Effector memory CD8-positive, alpha-beta T cell (primary cell): ENCODE measurements at places on chromosomes 16 and 17.

- DNase-seq: no peak
Measured at GRCh38 chr17:29062215-29062614, 19.3 kb downstream of the PIPOX start.

- DNase-seq: no peak
Measured at GRCh38 chr16:50153596-50154419, 702 bp downstream of the TENT4B start.

DNA sequence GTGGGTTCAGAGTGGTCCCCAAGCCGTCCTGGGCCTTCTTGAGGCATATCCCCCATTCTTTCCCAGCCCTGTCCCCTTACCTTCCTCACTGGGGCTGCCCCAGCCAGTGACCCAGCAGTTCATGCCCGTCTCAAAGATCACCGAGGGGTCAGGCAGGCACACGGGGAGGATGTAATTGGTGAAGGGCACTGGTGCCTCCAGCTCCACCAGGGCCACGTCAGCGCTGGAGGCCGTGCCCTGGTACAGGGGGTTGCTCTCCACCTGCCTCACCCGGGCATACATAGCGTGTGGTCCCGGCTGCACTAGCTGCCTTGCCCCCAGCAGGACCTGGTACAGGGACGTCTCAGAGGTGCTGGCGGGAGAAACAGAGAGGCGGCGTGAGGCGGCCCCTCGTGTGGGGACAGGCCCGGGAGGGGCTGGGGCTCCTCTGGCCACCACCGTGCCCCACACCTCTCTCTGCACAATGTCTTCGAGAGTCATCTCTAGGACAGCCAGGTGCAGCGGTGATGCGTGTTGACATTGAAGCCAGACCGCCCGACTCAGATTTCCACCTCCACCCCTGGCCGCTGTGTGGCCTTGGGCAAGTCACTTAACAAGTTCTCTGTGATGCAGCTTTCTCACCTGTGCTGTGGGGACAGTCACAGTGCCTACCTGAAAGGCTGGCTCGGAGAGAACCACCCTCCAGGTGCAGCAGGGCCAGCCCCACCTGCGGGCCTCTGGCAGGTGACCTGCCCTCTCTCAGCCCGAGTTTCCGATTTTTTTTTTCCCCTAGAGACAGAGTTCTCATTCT, 5.8 kb downstream of the PRSS27 start:
- no peak for DNase-seq

DNA sequence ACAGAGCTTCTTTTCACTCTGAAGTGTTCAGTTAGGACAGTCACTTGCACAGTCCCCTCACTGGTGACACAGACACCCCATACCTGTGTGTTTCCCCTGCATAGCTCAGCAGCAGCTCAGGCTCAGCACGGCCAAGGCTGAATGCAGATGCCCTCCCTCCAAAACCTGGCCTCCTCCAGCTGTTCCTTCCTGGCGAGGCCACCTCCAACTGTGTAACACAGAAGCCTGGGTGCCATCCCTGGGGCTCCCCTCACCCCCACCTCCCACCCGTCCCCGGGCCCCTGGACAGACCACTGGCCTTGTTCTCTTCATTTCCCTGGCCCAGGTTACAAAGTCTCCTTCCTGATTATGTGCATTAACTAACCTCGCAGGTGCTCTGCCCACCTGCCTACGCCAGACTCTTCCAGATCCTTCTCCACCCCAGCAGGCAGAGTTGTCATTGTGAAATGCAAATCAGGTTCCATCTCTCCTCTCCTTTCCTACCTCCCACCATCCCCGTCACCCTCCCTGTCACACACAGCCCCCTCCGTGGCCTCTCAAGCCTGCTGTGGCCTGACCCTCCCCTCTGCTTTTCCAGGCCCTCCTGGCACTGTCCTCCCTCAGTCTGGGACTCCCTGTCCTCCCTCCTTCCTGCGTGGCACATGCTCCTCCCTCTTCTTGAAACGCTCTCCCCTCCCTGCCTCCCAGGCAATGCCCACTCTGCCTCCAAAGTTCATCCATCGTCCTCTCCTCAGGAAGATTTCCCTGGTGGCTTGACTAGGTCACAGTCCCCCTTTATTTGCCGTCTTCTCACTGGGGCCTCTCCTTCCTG, 26.4 kb downstream of the MLYCD start:
- no peak for DNase-seq

DNA sequence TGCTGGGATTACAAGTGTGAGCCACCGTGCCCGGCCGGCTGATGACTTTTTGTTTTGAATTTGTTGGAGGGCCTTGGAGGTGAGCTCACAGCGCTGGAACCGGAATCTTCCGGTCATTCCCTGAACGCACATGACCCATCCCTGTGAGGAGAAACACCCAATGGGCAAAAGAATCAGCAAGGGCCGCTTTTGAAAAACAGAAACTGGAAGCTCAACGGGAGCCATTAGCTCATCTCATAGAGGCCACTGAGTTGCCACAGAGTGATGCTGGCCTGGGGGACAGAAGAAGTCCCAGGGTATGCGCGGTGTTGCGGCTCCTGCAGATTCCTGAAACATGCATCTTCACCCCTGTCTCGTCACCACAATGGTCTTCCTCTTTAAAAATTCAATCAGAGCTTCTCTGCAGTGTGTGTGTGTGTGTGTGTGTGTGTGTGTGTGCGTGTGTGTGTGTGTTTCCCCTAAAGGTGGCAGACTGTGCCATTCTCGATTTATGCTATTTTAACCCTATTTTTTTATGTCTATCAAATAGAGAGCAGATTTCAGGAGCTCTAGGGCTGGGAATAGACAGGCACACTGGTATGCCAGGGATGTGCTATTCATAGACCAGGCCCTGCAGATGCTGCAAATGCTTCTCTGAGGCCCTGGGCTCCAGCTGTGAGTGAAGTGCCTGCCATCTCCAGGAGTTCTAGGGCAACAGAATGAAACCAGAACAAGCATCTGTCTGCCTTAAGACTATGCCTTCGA, 68.3 kb downstream of the MARCHF10 start:
- no peak for DNase-seq

DNA sequence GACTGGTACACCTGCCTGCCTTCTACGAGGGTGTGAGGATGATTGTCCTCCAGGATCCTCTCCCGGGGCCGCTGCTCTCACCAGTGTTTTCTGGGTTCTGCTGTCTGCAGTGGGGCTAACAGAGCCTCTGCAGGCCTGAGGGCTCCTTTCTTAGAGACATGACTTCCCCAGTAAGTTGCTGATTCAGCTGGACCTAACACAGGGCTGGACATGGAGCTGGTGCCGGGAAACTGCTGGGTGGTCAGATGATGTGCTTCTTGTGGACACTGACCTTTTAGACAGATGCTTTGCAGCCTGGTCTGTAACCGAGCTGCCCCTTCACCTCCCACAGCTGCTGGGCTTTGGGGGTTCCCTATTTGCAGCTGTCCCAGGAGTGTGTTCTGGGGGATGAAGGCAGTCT, 71.5 kb downstream of the FOXL1 start:
- DNase-seq: no peak

DNA sequence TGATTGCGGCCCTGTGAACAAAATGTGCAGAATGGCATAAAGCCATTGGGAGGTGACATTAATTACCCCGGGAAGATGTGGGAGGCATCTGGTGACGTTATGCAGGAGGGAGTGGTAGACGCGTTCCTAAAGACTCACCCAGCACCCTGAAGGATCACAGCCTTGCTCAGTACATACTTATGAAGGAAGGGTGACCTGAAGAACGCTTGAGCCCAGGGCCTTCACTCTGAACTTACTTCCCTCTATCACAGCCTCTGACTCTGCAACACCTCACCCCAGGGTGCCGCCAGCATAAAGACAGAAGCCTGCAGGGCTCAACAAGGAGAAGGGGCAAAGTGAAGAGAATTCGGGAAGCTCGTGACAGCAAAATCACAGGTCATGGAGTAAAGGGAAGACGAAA, 9.4 kb downstream of the MFSD6L start:
- no peak for DNase-seq

DNA sequence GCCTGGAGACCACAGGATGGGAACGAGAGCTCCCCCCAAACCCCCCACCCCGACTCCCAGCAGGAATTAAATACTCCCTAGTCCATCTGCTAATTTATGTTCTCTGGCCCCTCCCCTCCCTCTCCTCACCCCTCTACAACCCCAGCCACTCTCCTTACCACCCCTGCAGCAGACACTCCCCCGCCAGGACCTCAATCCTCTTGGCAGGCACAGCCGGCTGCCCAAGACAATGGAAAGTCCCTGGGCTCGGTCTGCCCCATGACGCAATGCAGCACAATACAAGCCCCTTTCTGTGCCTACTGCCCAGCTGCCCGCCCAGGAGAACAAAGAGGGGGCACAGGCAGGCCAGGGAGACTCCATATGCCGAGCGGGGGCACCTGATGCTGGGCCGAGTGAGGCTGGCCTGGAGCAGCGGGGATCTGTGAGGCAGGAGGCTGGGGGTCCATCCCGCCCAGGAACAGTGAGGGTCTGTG, 30.3 kb upstream of the CDC42EP4 start:
- DNase-seq: no peak

DNA sequence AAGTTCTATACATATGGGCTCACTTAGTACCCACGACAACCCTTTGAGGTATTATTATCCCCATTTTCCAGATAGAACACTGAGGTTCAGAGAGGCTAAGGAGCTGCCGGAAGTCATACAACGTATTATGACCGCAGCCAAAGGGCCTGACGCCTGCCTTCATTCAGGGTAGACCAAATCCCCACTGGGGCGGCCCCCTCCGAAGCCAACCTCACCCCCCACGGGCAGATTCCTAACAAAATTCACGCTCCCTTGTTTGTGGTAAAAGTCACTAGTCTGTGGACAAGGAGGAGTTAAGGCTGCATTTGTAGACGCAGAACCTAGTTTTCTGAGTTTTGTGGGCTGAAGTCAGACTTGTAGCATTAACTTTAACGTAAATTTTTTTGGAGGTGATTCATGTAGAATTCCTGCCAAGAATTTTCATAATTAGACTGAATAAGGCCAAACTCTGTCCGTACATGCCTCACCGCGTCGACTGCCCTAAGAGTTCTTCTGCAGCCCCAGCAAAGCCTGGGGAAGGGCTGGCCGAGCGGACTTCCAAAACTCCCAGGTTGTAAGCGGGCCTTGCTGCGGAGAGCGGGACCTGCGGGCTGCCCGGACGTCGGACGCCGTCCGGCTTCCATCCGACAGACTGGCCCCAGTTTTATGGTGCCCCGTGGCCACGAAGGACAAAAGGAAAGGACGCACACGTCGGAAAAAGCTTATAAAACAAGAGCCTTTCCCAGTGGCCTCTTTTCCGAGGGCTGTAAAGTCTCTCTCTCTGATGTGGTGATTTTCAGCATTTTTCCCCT, 75.7 kb downstream of the NXN start:
- DNase-seq: no peak

- DNase-seq: no peak
Measured at GRCh38 chr17:2304931-2305330, 1.2 kb downstream of the SRR start.

GRCh38 chr16:72975809-72976437, 72.0 kb downstream of the ZFHX3 start:
- no peak for DNase-seq

DNA sequence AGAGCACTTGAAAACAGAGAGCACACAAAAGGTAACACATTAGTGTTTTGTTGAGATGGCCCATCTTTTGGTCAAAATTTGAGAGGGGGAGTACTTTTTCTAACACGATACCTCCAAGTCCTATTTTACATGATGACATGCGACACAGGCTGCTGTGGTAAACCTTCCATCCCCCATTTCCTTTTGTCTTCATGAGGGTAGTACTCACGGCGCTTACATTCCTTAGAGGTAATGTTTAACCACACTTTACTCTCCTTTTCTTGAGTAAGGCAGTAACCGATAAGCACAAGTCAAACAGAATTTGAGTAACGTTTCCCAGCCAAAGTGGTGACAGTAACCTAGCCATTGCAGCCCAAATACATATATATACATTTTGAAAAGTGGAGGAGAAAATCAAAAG, 35.8 kb upstream of the PITPNM3 start:
- no peak for DNase-seq

DNA sequence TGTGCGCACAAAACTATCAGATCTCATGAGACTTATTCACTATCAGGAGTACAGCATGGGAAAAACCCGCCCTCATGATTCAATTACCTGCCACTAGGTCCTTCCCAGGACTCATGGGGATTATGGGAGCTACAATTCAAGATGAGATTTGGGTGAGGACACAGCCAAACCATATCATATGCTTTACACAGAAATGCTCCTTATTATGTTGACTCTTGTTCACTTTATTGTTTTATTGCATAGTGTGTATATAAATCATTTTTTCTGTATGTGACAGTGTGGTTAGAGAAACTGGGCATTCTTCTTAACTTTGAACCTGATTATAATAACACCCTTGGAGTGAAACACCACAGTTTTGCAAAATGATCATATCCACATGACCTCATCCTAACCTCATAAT, 212.8 kb upstream of the TNRC6C start:
- DNase-seq: no peak

DNA sequence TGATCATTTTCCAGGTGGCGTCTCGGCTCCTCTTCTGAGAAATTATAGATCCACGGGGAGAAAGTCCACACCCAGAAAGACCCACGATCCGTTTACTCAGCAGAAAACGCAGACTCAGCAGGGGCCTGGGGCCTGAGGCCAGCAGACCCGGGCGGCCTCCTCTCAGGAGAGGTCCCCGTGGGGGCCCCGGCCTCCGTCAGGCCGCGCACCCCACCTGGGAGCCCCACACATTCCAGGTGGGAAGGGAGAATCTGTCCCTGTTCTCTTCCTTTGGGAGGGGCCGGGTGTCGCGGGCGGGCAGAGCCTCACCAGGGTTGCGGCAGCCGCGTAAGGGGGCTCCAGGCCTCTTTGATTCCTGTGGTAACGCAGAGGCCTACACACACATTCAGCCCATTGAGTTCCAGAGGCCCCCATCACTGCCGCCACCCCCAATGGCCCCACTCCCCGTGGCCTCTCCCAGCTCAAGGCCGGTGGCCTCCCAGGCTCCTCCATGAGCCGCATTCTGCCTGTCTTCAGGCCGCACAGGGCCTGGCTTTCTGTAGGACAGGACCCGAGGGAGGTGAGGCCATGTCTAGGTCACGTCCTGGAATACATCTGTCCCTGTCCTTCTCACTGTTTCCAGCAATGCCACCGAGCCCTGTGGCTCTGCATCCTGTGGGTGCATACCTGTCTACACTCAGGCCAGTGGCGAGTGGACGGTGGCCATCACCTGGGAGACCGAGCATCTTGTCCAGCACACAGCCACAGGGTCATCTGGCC, 1.6 kb upstream of the IGFALS start:
- DNase-seq: no peak

GRCh38 chr17:8463099-8463498, 27.4 kb downstream of the NDEL1 start:
- no peak for DNase-seq

DNA sequence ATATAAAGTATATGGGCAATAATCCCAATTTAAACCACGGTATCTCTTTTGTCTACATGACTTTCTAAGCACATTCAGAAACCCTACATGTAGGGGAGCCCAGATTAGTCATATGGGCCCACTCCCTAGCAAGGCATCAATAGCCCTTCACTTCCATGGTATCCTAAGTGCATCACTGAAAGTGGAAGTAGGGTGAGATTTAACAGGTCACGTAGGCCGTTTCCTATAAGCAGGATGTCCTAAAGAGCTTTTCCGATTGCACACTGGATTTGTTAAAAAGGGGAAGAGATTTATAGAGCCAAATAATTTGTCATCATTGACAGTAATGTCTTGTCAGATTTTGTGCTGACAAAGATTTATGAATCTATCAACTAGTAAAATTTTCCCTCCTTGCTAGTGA, 39.0 kb downstream of the CA4 start:
- no peak for DNase-seq

- no peak for DNase-seq
Measured at GRCh38 chr16:48076455-48077012, 79.3 kb downstream of the ABCC12 start.
